ENCODE measurements at places on chromosomes 1 and 21. TPM values are rescaled to one million over a fixed set of nuclear protein-coding genes. Genes with fewer than 3 reads are reported as not detected.
A peak's percentile ranks its signal among the peaks of the same experiment; 100 is the strongest.

The DOP1B gene
- total RNA-seq: 14.1 TPM

DNA sequence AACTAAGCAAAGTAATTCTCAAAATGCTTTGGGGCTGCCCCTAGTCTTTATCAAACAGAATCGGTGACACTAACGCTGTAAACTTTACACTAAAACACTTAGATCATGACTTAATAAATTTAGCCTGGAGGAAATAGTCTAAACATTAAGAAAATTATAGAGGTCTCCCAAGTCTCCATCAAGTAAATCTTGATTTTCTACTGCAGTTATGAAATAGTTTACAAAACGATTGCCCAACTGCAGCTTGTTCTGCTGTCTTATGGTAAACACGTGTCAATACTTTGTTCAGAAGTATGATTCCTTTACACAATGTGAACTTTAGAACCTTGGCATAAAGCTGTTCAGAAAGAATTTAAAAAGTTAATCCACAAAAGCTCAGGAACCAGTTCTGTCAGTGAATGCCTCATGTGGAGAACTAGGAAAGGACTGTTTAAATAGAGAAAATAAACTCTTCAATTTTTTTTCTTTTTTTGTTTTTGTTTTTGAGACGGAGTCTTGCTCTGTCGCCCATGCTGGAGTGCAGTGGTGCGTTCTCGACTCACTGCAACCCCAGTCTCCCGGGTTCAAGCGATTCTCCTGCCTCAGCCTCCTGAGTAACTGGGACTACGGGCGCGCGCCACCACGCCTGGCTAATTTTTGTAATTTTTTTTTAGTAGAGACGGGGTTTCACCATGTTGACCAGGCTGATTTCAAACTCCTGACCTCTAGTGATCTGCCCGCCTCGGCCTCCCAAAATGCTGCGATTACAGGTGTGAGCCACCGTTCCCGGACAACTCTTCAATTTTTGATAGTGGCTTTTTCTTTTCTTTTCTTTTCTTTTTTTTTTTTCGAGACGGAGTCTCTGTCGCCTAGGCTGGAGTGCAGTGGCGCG, 1.6 kb downstream of the DDI2 start:
- no peak for DNase-seq

DNA sequence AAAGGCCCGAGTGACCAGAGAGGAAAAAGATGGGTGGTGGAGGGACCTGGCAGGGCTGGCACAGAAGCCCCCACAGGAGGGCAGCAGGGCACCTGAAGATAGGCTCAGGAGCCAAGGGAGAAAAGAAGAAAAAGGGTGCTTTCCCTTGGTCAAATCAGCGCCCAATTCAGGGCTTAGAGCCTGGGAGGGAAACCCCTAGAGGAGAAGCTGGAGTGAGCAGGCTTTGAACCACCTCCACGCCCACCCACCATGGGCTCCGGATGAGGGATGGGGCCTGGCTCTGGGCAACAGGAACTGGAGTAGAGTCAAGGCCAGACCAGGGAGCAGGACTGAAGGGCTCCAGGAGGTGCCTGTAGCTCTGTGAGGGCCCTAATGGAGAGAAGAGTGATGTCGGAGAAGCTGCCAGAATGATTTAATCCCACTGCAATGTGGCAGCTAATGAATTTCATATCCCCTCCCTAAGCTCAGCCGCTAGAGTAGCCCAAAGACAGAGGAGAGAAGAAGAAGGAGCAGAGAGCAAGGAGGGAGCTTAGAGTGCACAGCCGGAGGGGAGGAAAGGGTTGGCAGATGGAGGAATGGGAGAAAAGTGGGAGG, 12.0 kb upstream of the PRELP start:
- DNase-seq: no peak

- peak; percentile 76 for DNase-seq
These were observed 32.0 kb downstream of the SLC45A1 start for GRCh38 chr1:8349961-8350360.

GRCh38 chr1:158163000-158163947, 17.4 kb upstream of the CD1D start:
- no peak for DNase-seq

The CFHR2 gene
- not detected for total RNA-seq

The CR1 gene
- 2.4 TPM for total RNA-seq

The CFHR5 gene
- total RNA-seq: not detected

DNA sequence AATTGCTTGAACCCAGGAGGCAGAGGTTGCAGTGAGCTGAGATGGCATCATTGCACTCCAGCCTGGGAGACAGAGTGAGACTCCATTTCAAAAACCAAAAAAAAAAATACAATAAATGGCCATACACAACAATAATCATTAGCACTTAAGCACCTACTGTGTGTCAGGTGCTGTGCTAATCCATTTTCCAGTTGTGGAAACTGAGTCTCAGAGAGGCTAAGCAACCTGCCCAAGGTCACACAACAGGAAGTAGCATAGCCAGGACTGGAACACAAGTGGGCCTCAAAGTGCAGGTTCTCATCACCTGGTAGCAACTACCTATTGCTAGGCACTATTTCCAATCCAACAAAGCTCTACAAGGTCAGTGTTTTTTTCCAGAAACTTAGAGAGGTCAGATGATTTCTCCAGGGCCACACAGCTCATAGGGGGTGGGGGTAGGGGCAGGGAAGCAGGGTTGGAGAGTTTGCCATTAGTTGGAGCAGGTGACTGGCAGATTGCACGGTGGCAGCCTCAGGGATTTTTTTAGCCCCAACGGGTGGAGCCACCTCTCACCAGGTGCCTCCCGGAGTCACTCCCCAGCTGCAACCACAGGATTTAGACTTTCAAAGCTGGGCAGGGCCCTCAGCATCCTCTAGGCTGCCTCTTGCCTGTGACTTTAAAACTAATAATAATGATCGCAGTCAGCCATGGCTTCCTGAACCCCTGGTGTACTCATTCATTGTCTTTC, 52.5 kb upstream of the ID3 start:
- DNase-seq: no peak
